ENCODE measurements at places on chromosomes 6 and 20.

- DNase-seq = no peak
Measured at GRCh38 chr6:19356692-19357091, 480.5 kb upstream of the ID4 start.

- peak; percentile 49 for DNase-seq
Measured at GRCh38 chr6:134822920-134823709, 126.8 kb downstream of the ALDH8A1 start.

- no peak for DNase-seq
Measured at GRCh38 chr20:1247689-1248088, 18.4 kb upstream of the SNPH start.

GRCh38 chr6:111721753-111722154 lies 116.1 kb upstream of the TRAF3IP2 start:
- no peak for DNase-seq

- DNase-seq = peak; percentile 84
Measured at GRCh38 chr20:31838646-31839292, 6.6 kb downstream of the FOXS1 start.

- no peak for DNase-seq
Measured at GRCh38 chr20:60069656-60070055, 111.4 kb downstream of the CDH26 start.

DNA sequence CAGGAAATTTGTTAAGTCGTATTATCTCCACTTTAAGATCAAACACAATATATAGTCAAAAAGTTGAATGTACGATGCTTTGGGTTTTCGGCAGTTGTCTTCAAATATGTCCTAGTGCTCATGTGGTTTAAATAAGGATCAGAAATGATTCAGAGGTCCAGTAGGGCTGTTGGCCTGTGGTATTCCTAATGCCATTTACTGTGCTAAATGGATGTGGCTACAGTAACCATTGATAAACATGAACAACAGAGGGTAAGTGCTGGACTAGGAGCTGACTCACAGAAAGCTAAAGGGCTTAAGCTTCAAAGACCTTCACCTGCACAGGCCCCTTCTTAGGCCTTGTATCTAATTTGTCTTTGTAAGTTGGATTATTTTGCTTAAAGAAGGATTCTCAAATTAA lies 80.5 kb upstream of the TPD52L1 start:
- DNase-seq = no peak

- peak; percentile 99 for DNase-seq
Measured at GRCh38 chr6:14476793-14477531, 359.4 kb downstream of the CD83 start.

DNA sequence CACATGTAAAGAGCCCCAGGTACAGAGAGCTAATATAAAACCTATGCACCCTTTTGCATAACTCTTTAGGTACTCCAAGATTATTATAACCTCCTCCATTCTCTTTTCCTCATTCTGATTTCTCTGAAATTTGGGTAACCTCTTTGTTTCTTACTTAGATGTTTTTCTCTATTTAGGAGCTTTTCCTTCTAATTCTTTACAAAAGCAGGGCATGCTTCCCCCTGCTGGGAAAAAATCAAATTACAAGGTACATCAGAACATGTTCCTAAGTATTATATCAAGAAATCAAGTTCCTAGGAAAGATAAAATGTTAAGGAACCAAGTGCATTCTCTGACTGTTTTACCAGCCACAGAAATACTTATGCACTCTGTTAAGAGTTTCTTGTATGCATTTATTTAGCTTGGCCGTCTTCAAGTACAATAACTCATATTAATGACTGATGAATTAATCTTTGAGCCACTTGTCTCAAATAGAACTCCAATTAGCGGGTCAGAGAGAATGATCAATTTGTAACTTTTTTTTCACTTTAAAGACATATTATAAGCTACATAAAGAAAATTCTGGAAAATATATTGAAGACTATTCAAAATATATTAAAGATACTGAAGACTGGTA lies 2.1 kb downstream of the KHDRBS2 start:
- peak; percentile 41 for DNase-seq

DNA sequence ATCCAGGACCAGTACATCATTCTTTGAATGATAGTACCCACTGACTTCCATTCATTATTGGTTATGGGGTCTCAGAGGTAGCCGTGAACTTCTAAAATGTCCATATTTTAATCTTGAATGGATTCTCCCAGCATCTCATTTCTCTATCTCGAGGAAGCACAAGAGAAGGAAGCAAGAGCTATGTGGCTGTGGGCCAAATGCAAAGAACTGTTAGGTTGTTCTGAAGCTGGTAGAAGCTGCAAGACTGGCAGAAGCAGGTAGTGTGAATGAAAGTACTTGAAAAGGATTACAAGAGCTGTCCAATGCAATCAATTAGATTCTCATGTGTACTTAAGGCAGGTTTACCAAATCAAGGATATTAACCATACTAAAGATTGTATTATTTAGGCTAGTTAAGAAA lies 1131.8 kb downstream of the GRIK2 start:
- DNase-seq = no peak

- DNase-seq = no peak
Measured at GRCh38 chr6:122431780-122432179, 32.3 kb downstream of the HSF2 start.

DNA sequence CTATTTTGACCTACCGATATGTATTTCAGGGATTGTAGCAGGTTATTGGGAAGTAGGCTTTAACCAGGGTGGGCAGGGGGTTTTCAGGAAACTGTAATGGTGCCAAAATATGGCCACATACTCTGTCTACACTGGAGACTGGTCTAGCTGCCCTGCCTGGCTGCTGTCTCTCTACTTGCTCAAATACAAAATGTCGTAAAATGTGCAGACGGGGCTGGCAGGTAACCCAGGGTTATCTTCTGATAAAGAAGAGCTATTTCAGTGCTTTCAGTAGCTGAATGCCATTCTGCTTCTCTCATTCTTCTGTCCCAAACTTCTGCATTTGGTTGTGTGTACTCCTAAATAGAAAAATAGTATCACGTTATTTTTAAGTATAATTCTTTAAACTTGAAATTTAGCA lies 616.2 kb downstream of the EPM2A start:
- no peak for DNase-seq

- no peak for DNase-seq
Measured at GRCh38 chr20:57990396-57990987, 238.0 kb downstream of the ANKRD60 start.

All from kidney glomerular epithelial cell (primary cell).